Smooth muscle cell of the brain vasculature (primary cell): ENCODE measurements at places on chromosomes 6 and 20.

GRCh38 chr6:95083506-95083905 lies 493.8 kb upstream of the MANEA start:
- no peak for DNase-seq

GRCh38 chr6:45532721-45533210 lies 155.0 kb upstream of the SUPT3H start:
- no peak for DNase-seq

DNA sequence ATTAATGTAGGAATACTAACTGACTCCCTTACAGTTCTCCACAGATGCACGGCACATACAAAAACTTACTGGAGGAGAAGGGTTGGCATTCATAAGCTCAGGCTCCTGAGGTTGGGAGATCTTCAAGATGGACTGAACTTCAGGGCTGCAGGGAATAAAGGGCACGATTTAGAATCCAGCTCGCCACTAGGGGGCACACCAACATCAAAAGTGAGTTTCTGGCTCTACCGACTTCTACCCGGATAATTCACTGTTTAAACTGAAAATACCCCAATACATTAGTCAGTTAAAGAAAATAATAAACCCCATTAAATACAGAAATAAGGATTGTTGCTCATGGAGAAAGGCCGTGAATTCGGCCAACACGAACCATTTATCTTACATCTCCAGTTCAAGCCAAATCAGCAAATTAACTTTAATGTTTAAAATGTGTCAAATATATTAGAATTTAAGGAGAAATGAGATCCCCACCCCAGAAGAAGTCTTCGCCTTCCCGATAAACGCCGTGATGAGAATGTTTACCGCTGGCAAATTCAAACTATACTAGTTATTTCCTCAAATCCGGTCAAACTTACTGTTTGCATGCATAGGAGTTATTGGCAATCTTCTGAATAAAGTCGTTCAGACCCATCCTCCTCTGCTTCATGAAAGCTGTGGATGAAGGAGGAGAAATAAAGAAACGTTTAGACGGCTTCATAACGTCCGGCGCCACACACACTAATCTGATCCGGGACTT lies 121.7 kb upstream of the SLC2A12 start:
- DNase-seq: peak; percentile 78

DNA sequence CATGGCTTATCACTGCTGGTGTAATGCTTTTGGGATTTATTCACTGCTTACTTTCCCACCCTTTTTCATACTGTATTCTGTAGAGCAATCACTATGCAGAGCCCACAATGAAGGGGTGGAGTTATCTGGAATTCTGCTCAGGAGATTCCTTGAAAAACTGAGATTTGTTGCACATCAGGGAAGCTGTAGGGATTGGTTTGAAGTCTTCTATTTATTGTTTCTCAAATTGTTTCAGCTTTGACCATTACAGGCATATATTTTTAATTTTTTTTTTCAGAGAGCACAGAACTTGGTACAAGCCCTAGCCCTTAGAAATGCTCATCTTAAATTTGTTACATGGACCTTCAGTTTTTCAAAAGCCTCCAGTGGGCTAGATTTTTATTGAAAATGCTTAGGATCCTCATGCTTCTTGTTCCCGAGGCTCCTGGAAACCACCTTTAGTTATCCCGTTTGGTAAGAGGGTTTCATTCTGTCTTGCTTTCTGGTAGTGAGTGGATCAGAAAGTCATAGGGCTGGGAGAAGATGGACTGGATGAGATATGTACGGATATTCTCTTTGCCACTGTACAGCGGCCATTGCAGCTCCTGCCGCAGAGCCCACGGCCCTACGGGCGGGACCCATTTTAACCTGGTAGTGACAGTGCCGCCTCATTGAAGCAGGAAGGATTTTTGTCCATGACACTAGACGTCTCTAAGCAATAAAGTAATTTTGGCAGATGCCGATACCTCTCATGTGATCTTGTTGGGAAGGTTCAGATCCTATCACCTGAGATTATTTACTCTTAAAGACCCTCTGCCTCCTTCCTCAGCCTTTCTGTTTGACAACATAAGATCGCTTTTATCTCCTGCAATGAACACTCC lies 45.3 kb upstream of the ZNF184 start:
- no peak for DNase-seq

DNA sequence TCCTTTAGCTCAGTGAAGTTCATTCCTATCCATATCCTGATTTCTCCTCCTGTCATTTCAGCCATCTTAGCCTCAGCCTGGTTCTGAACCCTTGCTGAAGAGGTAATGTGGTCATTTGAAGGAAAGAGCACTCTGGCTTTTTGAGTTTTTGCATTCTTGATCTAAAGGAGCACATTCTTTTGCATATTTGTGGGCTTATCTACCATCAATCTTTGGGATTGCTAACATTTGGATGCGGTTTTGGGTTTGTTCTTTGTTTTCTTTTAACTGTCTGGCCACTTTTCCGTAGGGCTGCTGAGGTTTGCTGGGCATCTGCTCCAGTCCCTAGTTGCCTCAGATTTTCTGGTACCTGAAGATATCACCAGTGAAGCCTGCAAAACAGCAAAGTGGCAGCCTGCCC lies 238.3 kb downstream of the EPM2A start:
- DNase-seq: no peak

GRCh38 chr6:87653074-87653962 lies 48.7 kb downstream of the AKIRIN2 start:
- no peak for DNase-seq

GRCh38 chr6:119480961-119481497 lies 131.5 kb upstream of the MAN1A1 start:
- no peak for DNase-seq
